ENCODE measurements at places on chromosomes 12 and 14. TPM values are rescaled to one million over a fixed set of nuclear protein-coding genes. Genes with fewer than 3 reads are reported as not detected.

TMEM253 gene
- not detected for total RNA-seq

DERA gene
- total RNA-seq, result 22.1 TPM

KCNMB4 gene
- total RNA-seq, result 0.86 TPM

TAS2R20 gene
- total RNA-seq, result 1.7 TPM

CAPS2 gene
- total RNA-seq, result 3.8 TPM

WNT5B gene
- 0.69 TPM for total RNA-seq

CATSPERB gene
- not detected for total RNA-seq

RTN1 gene
- total RNA-seq, result not detected

ST8SIA1 gene
- not detected for total RNA-seq

TDRD9 gene
- total RNA-seq, result 3.1 TPM

MGST1 gene
- total RNA-seq, result not detected

PTHLH gene
- total RNA-seq, result not detected

OR6C2 gene
- total RNA-seq, result not detected

OTX2 gene
- not detected for total RNA-seq

SPIC gene
- total RNA-seq, result 0.37 TPM

WIF1 gene
- not detected for total RNA-seq

PAX9 gene
- not detected for total RNA-seq

TEX52 gene
- total RNA-seq, result not detected

AKAP3 gene
- 3.7 TPM for total RNA-seq

SNW1 gene
- 89.3 TPM for total RNA-seq

INHBC gene
- 0.10 TPM for total RNA-seq

TMEM179 gene
- total RNA-seq, result not detected

HRK gene
- total RNA-seq, result 4.7 TPM

TMBIM4 gene
- 91.8 TPM for total RNA-seq

CHGA gene
- not detected for total RNA-seq

CISTR gene
- not detected for total RNA-seq

OR4K15 gene
- not detected for total RNA-seq

SLCO1B3 gene
- not detected for total RNA-seq

TAS2R46 gene
- total RNA-seq, result 0.60 TPM

PARPBP gene
- 4.6 TPM for total RNA-seq

SOAT2 gene
- not detected for total RNA-seq

RPS6KL1 gene
- total RNA-seq, result 5.2 TPM

SRRM4 gene
- not detected for total RNA-seq

IL23A gene
- 5.6 TPM for total RNA-seq

KRT6C gene
- not detected for total RNA-seq

AQP6 gene
- total RNA-seq, result not detected

TSPAN11 gene
- not detected for total RNA-seq

TCTN2 gene
- total RNA-seq, result 10.3 TPM

RIMBP2 gene
- not detected for total RNA-seq

Data from activated B cell treated with CpG ODN at 0.5 μM for 24 hours (primary cell).